T-helper 17 cell (primary cell): ENCODE measurements at places on chromosomes 3 and 15.

DNA sequence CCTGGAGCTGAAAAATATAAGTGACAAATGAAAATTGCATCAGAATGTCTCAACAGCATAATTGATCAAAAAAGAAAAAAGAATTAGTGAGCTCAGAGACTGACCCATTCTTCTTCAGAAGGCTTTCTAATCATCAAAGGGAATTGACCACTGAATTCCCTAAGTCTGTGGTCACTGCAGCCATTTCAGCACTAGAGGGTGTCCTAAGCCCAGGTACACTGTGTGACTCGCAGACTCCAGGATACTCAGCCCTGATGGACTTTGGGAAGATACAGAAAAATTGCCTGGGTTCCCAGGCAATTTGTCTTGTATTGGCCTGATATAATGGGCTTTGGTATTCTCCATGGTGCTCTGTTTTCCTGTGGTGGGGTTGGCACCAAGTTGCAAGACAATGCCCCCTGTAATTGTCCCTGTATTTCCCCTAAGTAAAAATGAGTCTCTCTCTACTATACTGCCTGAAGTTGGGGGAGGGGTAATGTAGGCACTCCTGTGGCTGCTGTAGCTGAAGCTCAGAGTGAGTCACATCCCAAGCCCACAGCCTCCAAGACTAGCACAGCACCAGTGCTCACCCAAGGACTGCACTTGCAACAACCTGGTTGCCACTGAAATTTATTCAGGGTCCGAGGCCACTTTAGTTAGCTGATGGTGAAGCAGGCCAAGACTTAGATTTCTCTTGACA lies 256.0 kb upstream of the STAC start:
- no peak for DNase-seq

- no peak for DNase-seq
Observed at GRCh38 chr3:102471001-102471400, 36.2 kb downstream of the ZPLD1 start.

DNA sequence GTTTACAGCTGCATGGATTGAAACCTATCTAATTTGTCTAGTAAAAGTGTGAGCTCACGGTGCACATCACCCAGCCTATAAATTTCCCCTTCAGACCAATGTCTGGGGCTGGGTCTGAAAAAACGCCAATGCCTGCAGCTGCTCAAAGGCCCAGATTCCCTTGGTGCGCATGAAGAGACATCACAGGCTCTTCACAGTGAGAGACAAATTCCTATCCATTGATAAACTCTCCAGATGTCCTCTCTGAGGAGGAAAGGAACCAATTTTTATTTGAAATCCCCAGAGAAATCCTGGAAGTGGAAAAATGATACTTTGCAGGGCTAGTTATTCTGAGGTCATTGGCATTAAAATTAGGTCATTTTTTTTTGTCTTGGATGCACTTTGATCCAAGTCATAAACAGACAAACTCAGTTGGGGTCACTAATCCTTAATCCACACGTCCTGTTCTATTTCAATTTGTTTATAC lies 360.5 kb downstream of the EPHA3 start:
- DNase-seq = no peak

DNA sequence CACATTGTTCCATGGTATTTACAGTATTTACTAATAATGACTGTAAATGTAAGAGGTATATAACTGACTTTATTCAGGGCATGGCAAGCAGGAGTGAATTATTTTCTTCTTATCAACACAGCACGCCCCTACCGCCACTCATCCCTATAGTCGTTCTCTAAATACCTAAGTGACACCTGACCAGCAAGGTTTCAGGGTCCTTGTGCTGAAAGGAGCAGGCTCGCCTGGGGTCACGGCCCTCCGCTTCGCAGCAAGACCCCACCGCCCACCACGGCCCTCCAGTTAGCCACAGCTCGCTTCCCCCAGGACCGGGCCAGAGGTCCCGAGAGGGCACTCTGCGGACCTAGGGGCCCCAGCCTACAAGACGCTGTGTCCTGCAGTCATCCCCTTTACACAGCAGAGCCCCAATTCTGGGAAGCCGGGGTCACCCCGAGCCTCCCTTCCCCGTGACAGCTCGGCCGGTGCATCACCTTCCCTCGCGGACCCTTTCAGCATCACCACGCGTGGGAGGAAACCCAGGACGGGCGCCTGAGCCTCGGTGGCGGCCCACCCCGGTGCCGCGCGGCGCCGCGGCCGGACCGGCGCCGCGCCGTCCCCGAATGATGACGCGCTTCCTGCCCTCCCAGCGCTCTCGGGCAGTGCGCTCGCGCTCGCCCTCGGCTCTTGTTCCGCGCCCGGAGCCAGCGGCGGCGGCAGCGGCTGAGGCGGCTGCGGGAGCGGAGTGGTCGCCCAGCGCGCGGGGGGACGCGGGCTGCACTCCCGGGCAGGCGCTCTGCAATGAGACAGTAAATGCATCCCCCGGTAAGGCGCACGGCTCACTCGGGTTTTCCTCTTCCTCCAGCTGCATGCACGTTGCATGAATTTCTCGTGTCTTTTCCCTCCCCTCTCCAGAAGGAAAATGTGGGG lies 225.1 kb upstream of the C2CD4B start:
- peak; percentile 33 for DNase-seq

DNA sequence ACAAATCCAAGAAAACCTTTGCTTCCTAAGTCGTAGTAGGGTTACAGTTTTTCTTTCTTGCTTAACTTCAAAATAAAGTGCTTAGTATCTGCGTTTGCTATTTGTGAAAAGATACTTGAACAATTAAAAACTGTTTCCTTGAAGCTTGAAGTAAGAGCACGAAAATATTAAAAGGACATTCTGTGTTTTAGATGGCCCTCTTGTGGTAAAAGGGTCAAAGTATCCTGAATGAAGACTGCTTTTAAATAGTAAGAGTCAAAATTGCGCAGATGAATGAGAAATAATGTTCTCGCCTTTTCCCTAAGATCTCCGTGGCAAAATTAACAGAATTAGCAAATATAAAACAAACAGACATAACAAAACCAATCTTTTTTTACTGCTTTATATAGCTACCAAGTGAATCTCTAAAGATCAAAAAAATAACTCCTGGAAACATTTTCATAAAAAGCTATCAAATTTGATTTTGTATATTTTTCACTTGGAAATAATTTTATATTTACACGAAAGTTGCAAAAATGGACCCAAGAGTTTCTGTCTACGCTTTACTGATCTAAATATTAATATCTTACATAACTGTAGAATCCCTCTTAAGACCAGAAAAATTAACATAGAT lies 175.4 kb downstream of the MBNL1 start:
- DNase-seq = no peak

DNA sequence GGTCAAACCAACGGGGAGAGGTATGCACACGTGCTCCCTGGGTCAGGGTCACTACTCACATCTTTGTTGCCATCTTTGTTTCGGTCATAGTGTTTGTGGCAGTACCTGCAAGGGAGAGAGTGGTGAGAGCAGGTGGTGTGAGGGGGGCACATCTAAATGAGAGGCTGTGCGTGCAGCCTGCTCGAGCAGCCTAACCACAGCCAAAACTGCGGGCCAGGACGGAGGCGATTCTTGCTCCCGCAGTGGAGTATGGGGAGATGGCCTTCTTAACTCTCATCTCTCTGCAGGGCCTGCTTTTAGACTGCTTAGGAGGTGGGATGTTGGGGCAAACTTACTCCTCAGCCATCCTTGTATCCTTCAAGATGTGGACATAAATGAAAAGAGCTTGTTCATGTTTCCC lies 6.9 kb upstream of the PLA2G4F start:
- DNase-seq = no peak

DNA sequence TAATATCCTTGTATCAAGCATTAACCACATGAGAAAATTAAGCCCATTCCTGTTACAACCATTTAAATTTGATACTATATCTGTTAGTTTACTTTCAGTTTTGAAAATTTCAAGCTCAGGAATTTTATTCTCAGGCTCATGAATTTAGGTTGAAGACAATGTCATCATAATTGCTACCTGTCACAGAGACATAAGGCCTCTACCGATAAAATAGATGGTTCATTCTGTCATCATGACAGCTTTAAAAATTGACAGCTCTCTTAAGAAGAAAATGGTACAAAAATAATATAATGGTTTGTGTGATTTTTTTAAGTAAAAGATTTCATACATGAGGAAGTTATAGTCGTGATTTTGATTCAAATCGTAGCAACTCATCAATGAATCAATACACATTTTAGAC lies 1003.2 kb downstream of the ROBO1 start:
- DNase-seq = no peak

- DNase-seq = no peak
Observed at GRCh38 chr3:123660141-123660675, 75.4 kb upstream of the HACD2 start.

- no peak for DNase-seq
Observed at GRCh38 chr3:57659806-57660439, 33.0 kb downstream of the DENND6A start.

- DNase-seq = no peak
Observed at GRCh38 chr3:48715174-48715800, 1.7 kb downstream of the IP6K2 start.

- DNase-seq = no peak
Observed at GRCh38 chr3:149871855-149872254, 58.8 kb downstream of the RNF13 start.

DNA sequence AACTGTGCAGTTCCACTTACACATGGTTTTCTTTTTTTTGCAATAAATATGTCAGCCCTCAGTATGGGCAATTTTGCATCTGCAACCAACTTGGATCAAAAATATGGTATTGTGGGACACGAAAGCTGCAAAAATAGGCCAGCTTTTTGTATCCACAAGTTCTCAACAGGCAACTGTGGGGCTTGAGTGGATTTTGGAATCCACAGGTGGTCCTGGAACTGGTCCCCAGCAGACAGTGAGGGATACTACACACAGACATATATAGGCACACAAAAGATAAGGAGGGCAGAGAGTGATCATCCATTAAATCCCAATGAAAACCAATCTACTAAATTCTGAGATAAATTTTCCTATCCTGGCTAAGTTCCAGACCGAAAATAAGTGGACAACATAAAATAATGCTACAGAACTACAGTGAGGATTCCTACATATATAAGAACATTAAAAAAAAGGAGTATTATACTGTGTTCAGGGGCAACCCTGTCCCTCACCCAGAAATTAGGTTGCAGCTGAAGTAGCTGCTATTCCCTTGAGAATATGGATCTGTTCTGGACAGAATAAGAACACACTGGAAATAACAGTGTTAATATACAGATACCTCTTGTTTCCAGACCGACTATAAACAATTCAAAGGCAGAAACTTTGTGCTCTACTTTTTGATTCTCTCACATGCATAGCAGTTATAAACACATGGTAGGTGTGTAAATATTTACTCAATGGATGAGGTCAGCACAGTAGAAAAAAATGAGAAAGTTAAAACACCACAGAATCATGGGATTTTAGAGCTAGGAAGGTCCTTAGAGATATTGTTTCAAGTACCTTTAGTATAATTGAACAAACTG lies 25.4 kb downstream of the DENND4A start:
- DNase-seq = no peak

DNA sequence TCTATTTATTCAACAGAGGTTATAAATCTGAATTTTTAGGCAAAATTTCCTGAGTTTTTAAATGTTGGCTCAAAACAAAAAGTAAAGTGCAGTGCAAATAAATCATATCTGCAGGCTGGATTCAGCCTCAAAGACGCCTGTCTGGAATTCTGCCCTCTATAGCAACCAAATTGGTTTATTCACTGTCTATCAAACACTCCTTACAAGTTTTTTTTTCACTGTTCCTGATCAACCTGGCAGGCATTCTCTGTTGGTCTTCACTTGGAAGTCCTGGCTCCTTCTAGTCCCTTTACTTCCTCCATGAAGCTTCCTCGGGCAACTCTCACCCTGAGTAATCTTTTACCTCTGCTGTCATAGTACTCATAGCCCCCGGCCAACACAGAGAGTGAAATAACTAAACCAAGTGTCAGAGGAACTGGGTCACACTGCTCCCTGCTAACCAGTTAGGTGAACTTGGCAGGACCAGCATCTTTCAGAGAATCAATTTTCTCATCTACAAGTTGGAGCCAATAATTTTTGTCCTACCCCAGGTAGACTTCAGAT lies 36.8 kb upstream of the TIPARP start:
- no peak for DNase-seq

GRCh38 chr3:114022145-114022802 lies 34.1 kb downstream of the CCDC191 start:
- DNase-seq = no peak

- DNase-seq = no peak
Observed at GRCh38 chr3:16484216-16484615, 29.3 kb downstream of the RFTN1 start.

DNA sequence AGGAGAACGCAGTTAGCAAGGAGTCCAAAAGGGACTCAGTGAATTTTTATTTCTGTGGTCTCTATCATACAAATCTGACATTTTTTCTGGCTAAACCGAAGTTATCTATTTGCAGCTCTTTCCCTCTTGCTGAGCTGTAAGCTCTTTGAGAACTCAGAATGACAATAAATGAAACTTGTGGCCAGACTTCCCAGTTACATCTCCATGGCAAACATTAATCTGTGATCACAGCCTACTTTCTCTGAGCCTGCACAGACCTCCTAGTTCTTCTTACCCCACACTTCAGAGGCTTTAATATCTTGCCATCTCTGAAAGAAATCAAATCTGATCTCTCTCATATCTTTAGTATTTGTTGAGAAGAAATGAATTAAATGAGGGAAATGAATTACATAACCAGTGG lies 58.0 kb downstream of the PLD1 start:
- DNase-seq = no peak

DNA sequence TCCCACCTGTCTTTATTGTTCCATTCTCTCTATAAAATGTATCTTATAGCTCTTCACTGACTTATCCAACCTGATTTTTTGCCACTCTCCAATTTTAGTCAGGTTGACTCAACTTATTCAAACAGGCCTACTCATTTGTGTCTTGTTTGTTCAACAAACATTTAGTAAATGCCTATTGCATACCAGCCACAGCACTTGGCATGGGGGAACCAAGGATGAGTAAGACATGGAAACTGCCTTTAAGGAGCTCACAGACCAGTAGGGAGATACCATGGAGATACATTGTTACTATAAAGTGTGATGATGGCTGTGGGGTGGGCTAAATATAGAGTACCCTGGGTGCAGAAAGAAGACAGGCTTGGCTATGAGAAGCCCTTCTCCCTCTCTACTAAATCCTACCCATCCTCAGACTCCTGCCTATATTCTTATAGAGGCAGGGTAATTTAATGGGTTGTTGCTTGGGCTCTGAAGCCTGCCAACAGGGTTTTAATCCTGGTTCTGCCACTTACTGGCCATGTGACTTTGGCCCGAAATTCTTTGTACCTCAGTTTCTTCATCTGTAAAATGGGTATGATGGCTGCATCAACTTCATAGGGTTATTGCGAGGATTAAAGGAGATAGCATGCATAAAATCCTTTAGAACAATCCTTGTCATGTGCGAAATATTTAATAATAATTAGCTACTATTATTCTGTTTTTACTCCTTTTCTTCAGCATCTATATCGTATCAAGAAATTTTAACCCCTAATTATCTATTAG lies 348.5 kb upstream of the UMPS start:
- DNase-seq = no peak

- no peak for DNase-seq
Observed at GRCh38 chr15:42194513-42194912, 13.6 kb downstream of the VPS39 start.
